ENCODE measurements at places on chromosomes 2 and 18. TPM values are rescaled to one million over a fixed set of nuclear protein-coding genes. Genes with fewer than 3 reads are reported as not detected.
A peak's percentile ranks its signal among the peaks of the same experiment; 100 is the strongest.

- no peak for DNase-seq
Measured at GRCh38 chr2:202574541-202574940, 60.2 kb upstream of the FAM117B start.

DNA sequence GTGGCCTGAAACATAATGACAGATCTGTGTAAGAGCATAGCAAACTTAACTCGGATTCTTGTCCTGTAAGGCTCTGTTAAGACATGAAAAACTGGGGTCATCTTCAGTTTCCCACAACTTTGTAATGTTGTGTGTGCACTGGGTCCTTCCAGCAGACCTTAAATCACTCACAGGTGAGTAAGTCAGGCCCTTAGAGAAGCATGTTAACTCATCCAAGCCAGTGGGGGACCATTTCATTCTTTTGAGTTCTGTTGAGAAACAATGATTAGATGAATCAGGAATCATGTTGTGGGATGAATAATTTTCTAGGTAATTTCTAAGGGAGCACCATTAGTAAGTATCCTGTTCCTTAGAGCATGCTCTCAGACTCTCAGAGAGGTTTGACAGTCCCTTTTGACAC lies 167.1 kb downstream of the ESCO1 start:
- no peak for DNase-seq

DNA sequence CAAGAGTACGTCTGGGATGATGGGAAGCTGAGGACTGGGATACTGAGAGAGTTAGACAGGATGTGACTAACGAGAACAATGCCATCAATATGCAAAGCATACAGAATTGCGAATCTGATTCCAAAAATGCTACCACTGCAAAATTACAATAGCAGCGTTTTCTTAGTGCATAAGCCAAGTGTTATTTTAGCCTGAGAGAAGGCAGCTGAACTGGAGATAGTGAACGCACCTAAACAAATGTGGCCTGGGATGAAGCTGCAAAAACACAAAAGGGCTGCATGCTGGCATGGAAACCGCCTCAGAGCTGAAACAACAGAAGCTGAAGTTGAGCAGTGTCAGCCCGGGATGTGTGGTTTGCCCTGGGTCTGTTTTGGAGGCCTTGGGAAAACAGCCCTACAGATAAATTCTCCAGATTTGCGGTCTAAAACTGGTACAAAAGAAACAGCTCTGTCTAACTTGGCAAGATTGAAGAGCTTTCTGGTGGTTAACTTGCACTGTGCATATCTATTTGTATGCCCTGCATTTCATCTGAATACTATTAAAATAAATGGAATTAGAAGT lies 45.5 kb downstream of the LYPD6 start:
- peak; percentile 43 for DNase-seq

Gene SP100
- 132 TPM for total RNA-seq
